ENCODE measurements at places on chromosomes 12 and 14.

GRCh38 chr12:25152055-25152454, 42.9 kb downstream of the DNAI7 start:
- no peak for DNase-seq

GRCh38 chr12:123054371-123054770, 73.9 kb downstream of the ARL6IP4 start:
- no peak for DNase-seq

DNA sequence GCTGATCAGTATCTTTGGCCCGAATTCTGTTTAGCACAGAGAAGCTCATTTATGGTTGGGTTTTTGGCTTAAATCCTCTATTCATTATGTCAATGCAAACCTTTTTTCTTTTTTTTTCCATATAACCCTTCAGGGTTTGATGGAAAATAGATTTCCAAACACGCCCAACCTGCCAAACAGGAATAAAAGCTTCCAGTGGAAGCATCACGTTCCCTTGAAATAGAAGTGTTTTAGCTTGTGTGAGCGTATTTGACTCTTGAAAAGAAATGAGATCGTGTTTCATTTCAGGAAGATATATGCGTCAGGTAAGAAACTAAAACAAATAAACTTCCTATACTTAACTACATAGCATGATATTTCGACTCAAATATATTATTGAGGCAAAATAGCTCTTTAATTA, at the start of gene PIK3C2G:
TSS of gene PIK3C2G (plus strand) at position 246 of the 400 bp plus-strand sequence. CDS start 20,564 bp downstream, outside the sequence.
- DNase-seq, result no peak

- DNase-seq, result no peak
Measured at GRCh38 chr12:48934312-48934706, 9.0 kb upstream of the FKBP11 start.

GRCh38 chr14:30214461-30215090, 286.9 kb upstream of the PRKD1 start:
- peak; percentile 3 for DNase-seq

- no peak for DNase-seq
Measured at GRCh38 chr14:89952576-89952975, 2.0 kb downstream of the EFCAB11 start.

GRCh38 chr14:32947792-32948191, 9.1 kb downstream of the NPAS3 start:
- no peak for DNase-seq

DNA sequence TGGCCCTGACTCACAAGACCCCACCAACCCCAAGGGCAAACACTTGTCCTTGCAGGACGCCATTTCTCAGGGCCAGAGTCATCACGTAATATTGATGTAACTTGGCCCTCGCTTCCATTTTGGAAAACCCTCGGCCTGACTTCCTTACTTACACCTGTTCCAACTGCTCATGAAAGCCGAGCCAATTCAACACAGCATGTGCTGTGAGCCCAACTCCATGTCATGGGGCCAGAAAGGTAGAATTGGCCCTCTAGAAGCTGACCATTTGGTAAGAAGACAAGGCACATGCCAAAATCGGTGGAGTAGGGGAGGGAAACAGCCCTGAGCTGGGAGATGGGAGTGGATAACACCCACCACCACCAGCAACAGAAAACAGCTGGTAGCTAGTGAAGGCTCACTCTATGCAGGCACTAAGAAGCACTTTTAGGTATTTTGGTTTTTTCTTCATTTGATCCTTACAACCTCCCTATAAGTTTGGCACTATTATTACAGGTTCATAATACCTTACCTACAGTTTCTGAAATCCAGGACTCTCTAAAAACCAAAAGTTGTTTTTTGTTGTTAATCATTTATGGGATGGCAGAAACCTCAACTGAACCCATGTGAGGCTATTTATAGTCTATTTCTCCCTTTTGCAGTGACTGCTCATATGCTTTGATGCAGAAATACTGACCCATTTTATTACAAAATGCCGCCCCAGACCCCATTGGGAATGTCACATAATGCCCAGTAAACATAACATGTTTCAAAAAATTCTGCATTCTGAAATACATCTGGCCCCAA, 6.5 kb downstream of the TTC7B start:
- DNase-seq, result no peak

GRCh38 chr14:39673270-39673711, 241.1 kb upstream of the FBXO33 start:
- DNase-seq, result no peak

- no peak for DNase-seq
Measured at GRCh38 chr12:88431246-88431645, 149.0 kb downstream of the KITLG start.

GRCh38 chr12:14417715-14418114, 52.2 kb downstream of the ATF7IP start:
- no peak for DNase-seq

DNA sequence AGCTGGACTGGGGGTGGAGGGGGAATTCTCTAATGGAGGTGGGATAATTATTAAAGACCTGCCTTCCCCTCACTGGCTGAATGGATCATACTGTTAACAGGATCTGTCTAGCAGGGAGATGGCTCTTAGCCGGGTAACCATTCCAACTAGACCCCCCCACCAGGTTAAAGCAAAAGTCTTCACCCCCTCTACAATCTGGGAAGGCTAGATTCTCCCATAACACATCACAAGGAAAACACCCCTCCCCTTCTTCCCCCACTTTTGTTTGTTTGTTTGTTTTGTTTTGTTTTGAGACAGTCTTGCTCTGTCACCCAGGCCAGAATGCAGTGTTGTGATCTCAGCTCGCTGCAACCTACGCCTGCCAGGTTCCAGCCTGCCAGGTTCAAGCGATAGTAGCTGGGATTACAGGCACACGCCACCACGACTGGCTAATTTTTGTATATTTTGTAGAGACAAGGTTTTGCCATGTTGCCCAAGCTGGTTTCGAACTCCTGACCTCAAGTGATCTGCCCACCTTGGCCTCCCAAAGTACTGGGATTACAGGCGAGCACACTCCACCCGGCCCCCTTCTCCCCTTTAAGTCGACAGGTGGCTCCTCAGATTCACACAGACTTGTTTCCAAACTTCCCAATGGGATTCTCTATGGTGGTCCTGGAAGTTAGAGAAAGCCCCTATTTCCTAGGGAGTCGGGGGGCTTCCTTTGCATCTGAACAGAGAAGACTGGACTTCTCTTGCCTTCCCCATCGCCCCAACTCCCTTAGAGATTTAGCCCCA, 3.5 kb upstream of the BAZ2A start:
- DNase-seq, result no peak

All from GM10248 (cell line).